Renal cortical epithelial cell (primary cell): ENCODE measurements at places on chromosomes 3 and 15. TPM values are rescaled to one million over a fixed set of nuclear protein-coding genes. Genes with fewer than 3 reads are reported as not detected.
A peak's percentile ranks its signal among the peaks of the same experiment; 100 is the strongest.

PML gene
- total RNA-seq = 56.8 and 234 TPM in 2 replicates

GYG1 gene
- total RNA-seq = 25.0 and 37.5 TPM in 2 replicates

EOMES gene
- not detected in 2 replicates for total RNA-seq

- DNase-seq = no peak
Measured at GRCh38 chr15:69789648-69790393, 307.9 kb downstream of the TLE3 start.

DNA sequence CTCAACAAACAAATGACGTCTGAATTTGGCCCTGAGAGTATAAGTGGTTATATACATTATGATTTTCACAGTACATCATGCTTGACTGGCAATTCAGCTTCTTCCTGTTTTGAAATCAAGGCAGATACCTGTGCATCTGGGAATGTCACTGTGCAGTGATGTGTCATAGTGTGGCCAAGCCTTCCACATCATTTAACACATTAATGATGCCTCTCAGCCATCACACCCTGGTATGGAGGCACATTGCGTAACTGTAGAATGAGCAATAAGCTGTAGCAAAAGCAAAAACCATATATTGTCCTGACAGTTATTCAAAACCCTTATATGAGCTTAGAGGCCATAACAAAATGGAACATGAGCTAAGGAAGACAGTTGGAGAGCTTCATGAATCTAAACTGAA lies 246.0 kb downstream of the EPHA3 start:
- DNase-seq = peak; percentile 33

DNA sequence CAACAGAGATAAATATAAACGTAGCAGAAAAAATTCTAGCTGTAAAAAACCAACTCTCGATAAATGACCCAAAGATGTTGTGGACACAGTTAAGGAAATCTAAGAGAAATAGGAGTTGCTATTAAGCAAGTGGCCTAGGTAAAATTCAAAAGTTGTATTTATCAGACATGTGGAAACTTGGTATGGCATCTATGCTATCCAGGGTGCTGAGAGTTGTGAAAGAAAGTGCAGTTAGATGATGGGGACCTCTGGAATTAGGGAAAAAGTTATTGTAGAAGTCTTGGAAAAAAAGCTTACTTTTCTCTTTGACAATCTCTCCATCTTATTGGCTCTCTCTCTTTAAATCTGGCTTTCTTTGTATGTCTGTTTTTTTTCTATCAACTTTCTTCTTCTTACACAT lies 1090.9 kb downstream of the TBL1XR1 start:
- no peak for DNase-seq

DNA sequence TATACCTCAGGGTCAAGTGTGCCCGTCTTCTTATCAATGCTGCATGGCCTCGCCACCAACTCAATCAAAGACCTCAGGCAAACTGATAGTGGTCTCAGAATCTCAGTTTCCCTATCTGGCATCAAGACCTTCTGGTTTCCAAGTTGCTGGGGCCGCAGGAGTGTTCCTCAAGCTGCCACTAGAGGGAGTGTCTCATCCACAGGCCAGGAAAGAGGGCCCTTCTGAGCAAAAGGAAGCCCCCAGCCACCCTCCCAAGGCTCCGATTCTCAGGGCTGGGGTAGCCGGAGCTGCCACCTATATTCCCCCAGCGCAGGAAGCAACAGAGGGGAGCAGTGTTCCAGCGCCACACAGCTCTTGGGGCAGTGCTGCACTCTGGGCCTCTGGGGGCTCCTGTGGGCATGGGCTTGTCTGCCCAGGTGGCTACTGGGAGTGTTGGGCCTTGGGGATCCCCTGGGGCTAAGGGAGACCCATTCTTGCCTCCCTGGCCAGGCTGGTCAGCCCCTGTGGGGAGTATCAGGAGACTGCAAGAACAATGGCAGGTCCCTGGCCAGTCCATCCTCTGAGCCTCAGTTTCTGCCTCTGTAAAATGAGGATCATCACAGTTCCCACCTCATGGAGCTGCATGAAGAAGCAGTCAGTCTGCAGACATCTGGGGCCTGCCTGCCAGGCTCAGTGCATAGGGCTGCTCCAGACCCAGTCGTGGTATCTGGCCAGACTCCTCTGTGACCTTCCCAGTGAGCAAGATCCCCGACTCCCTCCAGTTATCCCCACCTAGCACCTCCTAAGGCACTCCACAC lies 23.4 kb upstream of the SEC13 start:
- DNase-seq = peak; percentile 12

DNA sequence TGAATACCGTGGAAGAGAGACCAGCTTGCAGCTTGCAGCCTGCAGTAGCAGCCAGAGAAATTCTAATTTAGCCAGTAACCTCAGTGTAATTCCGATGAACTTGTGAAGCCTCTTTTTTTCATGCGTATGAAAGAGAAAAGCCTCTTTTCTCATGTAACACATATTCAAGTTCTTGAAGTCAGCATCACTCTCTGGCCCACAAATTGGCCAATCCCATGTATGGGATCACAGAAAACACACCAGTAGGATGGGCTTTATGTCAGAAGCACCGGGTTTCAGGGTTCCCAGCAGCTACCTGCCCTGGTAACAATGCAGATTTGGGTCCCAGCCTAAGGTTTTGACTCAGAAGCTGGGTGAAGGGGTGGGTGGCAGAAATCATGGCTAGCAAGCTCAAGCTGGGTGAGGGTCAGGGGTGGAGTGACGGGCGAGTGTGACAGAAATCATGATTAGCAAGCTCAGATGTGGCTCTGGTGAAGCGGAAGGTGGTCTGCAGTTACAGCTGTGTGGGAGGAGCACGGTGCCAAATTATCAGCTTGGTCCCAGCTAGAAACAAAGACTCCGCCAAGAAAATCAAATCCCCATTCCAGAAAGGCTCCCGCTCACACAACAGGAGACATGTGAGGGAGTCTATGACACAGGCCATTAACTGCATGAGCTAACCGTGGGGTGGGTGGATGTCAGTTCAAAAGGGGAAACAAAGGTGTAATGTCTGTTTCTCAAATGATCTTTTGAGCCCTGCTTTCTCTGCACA lies 86.6 kb downstream of the SNRK start:
- DNase-seq = peak; percentile 11

DNA sequence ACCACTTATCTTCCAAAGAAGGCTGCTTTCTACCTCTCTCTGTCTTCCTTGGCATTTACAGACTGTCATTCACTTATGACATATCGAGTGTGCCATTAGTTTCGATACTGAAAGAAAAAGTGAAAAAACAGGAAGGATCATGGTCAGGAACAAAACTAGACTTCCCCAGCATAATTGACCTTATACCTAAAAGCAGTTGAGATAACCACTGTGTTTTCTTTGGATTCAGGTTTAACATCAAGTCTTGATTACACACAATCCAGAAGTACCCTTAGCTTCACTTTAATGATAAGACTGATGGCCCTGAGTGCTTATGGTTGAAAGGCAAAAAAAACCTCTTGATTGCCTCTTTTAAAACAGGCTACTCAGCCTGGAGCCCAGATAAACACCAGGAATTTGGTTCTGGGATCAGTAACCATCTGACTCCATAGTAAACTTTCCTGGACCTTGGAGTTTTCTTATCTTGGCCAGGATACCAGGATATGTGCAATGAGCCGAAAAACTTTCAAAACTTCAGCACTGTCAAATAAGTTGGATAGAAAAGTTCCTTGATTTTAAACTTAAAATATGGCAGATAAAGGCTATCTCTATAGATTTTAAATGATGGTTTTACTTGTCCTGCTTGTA lies 5.0 kb upstream of the UACA start:
- DNase-seq = no peak
